ENCODE measurements at places on chromosomes 6 and 20.
A peak's percentile ranks its signal among the peaks of the same experiment; 100 is the strongest.

GRCh38 chr6:7189101-7189758 lies 81.5 kb downstream of the RREB1 start:
- DNase-seq = no peak

GRCh38 chr6:135269481-135269891 lies 88.4 kb downstream of the MYB start:
- DNase-seq = no peak

DNA sequence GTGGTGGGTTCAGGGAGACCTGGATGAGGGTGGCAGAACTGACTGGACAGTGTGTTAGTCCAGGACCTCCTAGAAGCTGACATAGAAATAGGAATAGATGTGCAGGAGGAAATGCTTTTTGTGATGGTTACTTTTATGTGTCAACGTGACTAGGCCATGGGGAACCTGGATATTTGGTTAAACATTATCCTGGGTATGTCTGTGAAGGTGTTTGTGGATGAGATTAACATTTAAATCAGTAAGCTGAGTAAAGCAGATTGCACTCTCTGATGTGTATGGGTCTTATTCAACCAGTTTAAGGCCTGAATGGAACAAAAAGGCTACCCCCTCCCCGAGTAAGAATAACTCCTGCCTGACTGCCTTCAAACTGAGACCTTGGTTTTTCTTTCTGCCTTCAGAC lies 219.3 kb downstream of the DHX35 start:
- DNase-seq = no peak

GRCh38 chr6:20687494-20687893 lies 153.2 kb downstream of the CDKAL1 start:
- DNase-seq = no peak

- DNase-seq = no peak
Observed at GRCh38 chr20:61846074-61846473, 219.6 kb downstream of the TAF4 start.

GRCh38 chr6:170135821-170136471 lies 154.9 kb downstream of the DLL1 start:
- no peak for DNase-seq

GRCh38 chr20:50518270-50518721 lies 8.1 kb downstream of the PTPN1 start:
- no peak for DNase-seq

DNA sequence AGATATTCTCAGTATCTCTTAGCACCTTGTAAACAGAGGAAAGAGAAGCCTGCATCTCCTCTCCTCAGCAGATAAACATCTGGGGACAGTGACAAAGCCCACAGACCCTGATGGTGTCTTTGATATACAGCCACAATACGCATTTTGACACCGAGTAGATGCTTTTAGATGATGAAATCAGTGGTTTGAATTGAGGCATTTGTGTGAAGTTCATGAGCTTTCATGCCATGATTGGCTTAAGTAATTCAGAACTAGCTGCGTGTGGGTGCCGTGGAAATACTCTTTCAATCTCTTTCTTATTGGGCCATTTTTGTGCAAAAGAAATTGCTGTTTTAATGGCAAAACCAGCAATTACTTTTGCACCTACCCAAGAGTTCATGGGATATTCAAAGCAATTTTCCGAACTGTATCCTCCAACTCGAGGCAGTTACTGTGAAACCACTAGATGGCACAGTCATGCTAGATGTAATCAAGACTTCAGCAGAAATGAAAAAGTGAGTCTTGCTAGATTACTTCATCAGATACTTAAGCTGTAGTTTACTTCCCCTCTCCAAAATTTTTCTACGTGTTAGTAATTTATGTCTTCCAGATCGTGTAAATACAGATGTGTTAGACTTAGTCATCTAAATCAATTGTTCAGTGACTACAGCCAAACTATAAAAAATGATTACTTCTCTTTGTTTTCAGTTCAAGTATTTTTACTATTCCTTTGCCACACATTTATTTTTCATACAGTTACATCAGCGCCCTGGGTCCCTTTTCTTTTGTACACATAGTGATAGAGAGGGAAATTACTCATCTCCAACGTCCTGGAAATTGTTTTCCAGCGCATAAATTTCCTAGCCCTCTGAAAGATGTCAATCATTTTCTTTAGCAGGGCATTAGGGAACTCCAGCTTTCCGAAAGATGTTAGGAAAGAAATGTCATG lies 49.4 kb downstream of the IYD start:
- DNase-seq = peak; percentile 19

DNA sequence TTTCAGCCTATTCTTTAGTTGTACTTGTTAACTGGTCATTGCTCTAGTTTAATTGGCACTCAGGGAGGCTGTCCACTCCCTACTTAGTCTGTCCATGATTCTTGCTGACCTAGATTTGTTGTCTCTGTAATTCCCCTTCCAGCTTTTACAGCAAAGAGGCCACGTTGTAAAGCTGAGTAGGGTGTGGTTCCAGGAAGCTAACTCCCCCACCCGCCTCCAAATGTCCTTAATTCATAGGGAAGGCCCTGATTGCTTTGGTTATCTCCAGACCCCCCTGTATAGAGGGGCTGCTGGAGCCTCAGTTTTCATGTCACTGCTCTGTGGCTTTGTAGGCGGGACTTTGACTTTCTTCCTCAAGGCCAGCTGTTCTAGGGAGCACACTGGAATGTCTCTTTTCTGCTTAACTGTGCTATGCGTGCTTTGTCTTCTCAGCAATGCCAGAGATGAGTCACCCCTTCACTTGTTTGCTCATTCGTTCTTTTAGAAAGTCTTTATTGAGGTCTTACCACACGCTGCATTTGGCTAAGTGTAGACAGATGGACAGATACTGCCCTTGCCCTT lies 175.1 kb upstream of the JAG1 start:
- no peak for DNase-seq

GRCh38 chr6:91033964-91034363 lies 447.1 kb upstream of the MAP3K7 start:
- no peak for DNase-seq

GRCh38 chr6:138545621-138545980 lies 46.3 kb upstream of the NHSL1 start:
- no peak for DNase-seq
